Stimulated activated CD8-positive, alpha-beta memory T cell treated with anti-CD3 and anti-CD28 coated beads, Interleukin-7, amount 100 ng/mL, for 24 hours (primary cell): ENCODE measurements at places on chromosomes 11 and 22.

DNA sequence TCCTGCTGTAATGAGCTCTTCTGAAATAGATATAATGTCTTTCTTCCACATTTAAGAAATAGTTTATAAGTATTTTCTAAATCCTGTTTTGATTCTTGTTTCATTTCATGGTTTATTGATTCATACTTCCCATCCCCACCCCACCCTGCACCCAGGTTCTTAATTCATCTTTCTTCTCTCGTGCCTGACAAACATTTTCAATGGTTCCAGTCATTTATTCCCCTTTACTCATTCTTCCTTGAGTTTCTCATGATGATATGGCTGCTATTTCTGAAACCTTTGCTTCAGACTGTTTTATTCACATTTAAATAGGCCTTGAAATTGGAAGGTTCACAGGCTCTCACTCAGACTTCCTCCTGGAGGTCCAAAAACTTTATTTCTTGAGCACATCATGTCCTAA lies 142.9 kb downstream of the SPON1 start:
- no peak for DNase-seq

DNA sequence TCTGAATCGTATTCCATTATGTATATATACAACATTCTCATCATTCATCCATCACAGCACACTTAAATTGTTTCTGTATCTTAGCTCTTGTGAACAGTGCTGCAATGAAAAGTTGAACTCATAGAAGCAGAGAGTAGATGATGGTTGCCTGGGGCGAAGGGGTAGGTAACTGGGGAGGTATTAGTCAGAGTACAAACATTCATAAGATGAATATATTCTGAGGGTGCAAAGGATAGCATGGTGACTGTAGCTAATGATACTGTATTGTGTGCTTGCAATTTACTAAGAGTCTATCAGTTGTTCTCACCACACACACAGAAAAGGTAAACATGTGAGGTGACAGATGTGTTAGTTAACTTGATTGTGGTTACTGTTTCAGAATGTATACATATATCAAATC lies 12.6 kb upstream of the RFPL2 start:
- no peak for DNase-seq

DNA sequence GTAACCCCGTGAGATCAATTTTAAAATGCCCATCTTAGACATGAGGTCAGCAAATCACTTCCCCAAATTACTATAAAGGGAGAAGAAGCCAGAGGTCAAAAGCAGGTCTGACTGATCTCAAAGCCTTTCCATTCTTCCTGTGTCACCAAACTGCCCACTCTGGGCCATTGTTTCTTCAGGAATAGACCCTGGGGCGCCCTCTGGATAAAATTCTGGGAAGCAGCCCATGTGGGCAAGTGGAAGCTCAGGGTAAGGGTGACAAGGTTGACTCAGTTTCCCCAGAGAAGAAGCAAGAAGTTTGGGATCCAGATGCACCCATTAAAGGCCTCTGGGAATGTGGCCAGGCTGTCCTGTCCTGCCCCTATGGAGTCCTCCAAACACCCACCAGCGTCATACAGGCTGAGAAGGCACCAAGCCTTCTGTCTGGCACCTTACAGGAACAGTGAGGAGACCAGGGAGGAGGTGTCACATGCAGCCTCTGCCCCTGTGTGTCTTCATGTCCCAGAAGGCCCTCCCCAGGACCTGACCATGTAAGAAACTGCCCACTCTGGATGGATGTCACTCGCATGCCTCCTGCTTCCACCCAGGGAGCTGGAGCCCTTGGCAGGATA lies 50.1 kb downstream of the CHST1 start:
- DNase-seq = no peak

DNA sequence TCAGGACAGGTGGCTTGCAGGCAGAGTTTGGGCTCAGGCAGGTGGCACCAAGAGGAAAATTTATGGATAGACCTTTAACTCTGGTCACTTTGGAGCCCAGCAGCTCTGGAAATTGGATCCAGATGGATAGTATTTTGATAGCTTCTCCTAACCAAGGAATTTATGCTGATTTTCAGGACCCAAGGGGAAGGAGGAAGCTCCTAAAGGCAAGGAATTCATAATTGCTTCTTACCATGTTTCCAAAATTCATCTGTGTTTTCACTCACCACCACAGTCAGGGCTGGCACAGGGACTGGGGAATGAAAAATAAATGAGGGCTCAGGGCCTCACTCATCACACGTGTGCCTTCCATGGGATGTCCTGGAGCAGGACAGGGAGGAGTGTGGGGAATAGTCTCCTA lies 317.8 kb downstream of the ST3GAL4 start:
- DNase-seq = no peak

DNA sequence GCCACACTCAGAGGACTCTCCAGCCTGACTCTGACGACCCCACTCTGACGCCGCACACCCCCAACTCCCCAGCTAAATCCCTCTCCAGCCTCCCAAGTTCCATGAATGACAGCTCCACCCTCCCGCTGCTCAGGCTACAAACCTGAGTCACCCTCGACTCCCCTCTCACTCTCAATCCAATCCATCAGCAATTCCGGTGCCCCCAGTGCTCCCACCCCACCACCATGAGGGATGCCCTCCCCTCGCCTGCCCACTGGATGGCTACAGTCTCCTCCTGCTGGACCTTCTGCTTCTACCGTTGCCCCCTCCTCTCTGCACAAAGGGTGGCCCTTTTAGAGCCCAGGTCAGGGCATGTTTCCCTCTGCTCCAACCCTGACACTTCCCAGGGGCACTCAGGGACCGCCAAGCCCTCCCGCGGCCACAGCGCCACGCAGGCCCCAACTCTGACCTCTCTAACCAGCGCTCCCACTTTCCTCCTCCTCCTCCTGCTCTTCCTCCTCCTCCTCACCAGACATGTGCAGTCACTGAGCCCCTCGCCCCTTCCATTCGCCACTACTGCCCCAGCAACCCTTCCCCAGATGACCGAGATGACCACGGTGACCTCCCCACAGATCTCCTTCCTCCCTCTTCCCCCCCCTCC lies 69.5 kb upstream of the NUP50 start:
- DNase-seq = no peak

DNA sequence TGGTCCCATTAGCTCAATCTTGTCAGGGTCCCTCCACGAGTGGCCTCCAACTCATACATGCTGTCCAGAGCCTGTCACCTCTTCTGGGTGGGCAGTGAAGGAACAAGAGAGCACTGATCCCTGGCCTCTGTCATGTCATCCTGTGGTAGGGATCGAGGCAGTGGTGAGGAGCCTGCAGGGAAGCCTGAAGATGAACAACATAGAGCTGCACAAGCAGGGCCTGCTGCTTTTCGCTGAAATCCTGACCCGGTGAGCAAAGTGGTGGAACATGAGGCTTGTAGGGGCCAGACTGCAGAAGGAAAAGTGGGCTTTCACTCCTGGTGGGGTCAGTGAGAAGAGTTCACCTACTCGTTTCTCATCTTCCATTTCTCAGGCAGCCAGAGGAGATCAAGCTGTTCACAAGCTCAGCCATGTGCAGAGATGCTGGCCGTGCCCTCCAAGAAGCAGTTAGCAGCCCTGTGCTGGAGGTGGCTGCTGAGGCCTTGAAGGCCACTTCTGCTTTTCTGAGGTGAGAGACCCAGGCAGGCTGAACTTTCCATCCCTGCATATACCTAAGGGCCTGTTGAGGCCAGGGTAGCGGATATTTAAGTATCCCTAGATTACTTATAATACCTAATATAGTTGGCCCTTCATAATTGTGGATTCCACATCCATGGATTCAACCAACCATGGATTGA lies 32.9 kb downstream of the MEI1 start:
- no peak for DNase-seq

DNA sequence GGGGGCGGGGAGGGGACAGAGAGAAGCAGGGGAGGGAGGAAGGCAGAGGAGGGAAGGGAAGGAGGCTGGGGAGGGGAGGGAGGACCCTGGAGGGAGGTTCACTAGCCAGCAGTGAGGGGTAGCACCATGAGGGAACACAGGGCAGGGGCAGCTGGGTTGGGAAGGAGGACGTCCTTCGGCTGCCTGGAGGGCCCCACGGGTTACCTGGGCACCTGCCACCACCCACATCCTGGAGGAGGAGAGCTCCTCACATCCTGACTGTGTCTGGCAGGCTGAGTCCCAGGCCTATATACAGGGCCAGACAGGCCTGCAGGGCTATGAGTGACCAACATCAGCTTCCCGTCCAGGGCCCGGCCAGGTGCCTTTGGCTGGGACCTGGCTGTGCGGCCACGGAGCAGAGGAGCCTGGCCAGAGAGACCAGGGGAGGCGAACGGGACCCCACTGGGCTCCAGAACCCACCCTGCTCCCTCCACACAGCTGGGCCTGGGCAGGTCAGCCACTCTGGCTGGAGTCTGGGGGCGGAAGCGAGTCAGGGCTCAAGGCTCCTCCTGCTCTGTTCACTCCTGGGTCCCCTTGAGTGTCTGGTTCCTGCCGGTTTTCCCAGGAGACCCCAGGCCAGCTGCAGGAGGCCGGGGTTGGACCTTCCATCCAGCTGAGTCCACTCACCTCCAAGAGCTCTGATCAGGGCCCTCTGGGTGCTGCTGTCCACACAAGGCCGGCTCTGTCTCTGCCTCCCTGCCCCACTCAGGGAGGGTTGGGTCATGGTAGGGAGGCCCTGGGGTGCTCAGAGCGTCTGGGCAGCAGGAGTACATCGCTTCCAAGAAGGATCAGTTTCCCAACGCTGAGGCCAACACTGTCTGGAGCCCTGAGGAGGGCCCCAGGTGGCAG lies 677.7 kb downstream of the BRD1 start:
- no peak for DNase-seq

- no peak for DNase-seq
Measured at GRCh38 chr11:7204778-7205177, 46.9 kb upstream of the SYT9 start.

DNA sequence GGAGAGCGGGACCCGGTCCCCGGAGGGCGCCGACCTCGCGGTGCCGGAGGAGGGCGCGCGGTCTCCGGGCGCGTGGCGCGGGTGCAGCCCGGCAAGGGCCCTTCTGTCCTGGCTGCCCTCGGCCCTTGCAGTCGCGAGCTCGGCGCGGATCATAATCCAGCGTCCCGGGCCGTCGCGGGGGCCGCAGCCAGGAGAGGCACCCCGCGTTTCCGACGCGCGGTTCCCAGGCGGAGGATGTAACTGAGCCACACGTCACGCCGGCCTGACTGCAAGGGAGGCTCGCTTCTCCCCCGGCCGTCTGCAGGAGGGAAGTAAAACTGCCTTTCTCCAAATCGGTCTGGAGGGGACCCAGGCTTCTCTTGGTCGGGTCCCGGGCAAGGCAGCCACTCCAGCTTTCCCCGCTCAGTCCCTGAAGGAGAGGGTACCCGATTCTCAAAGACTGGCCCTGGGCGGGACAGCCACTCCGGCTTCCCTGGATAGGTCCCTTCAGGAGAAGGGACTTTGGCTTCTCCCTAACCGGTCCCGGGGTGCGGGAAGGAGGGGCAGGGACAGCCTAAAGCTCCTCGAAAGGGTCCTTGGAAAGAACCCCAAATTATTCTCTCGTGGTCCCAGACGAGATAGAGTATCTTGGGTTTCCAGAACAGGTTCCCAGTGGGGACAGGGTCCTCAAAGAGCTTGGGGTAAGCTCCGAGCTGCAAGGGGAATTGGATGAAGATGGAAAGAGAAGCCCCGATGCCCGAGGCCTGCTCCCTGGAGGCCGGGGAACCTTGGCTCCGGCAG lies 836 bp downstream of the SPON1 start:
- DNase-seq = no peak

DNA sequence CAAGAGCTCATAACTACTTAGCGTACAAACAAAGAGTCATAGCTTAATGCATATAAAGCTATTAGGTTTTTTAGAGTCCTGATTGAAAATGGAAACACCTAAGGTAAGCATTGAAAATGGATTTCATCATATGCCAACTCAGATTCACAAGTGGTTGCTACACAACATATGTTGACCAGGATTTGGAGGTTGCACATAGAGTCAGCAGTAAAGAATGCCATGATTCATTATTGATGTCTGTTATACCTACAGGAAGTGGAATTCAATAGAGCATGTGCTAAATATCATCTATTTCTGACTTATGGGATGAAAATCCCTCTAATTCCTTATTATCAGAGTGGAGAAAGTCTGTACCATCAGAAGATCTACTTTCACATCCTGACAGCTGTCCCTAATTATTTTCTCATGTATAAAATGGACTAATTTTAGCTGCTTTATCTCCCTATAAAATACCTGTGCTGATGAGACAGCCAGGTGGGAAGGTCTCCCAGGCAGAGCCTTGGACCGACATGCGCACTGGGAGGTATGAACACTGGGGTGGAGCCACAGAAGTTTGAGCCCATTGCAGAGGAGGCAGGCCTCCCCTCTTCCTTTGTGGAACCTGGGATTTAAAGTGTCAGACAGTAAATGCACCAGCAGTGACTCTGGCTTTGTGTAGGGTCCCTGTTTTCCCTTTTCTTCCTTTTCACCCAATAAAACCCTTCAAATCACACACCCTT lies 204.2 kb downstream of the AASDHPPT start:
- no peak for DNase-seq

DNA sequence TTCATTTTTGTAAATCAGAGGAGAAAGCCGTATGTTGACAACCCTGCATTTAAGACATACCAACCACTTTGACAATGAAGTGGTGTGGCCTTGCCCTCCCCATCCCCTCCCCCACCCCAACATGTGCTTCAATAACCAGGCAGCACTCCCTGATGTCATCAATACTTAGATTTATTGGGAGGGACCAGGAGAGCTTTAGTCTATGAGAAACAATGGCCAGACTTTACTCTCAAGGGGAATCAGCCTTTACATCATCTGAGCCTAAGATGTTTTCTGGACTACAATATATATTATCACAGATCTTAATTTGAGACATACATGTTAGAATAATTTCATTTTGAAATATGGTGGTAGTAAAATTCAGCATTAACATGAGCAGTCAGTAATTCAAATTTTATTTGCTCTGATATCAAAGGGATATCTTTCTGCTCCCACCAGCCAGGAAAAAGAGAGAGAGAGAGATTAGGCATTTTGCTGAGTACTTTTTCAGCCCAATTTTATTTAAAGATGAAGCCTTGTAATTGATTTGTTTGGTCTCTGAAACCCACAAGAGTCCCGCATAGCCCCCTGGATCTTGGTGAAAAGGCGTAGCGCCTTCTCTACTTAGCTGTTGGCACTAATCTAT lies 38.1 kb downstream of the PARVA start:
- no peak for DNase-seq

- DNase-seq = no peak
Measured at GRCh38 chr22:19753090-19753842, 7.3 kb upstream of the TBX1 start.

DNA sequence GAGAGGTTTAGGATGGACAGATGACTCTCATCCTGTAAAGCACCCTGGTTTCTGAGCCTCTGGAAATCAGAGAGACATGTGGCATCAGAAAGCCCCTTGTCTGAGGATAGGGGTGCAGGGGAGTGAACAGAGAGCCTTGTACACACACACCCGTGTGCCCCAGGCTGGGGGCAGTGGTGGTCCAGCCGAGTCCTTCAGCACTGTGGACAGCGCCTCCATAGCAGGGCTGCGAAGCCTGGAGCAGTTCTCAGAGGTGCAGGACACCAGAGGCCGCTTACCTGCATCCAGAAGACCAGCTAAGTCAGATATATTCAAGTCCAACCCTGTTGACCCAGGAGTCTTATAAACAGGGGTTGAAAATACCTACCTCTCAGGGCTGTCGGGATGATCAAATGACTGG lies 11.5 kb upstream of the IGSF9B start:
- no peak for DNase-seq

GRCh38 chr22:19937616-19938473 lies 3.7 kb upstream of the COMT start:
- DNase-seq = no peak

- DNase-seq = no peak
Measured at GRCh38 chr11:61551634-61552033, 29.2 kb downstream of the SYT7 start.
